ENCODE measurements at places on chromosomes 16 and 17.

- no peak for DNase-seq
Measured at GRCh38 chr16:7601100-7601499, 268.5 kb downstream of the RBFOX1 start.

GRCh38 chr16:87409153-87409552 is 17.0 kb downstream of the MAP1LC3B start:
- no peak for DNase-seq

DNA sequence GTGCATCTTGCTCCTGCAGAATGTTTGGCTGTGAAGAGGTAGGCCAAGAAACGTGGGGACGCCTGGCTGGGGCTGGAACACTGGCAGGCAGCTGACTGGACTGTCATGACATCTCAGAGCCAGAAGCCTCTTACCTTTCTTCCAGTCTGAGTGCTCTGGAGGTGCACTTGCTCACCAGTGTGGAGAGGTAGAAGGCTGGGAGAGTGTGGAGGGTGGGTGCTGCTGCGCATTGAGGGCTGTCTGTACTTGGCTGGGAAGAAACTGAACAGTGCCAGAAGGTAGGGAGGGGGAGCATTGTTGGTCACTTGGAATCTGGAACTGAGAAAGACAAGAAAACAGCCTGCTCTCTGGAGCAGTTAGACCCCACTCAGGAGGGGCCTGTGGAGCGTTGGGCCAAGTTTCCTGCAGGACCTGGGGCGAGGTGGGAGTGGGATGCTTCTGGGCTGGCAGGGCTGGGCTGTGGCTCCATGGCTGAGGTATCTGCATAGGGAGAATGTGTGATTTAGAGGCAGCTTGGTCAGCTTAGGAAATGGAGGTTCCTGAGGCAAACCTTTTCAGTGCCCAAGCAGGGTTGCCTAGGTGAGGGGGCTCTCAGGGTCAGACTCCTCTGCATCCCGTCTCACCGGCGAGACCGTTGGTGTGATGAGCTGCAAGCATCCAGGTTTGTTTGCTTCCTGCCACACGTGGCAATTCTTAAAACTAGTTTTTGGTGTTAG is 55.1 kb downstream of the KSR1 start:
- no peak for DNase-seq

DNA sequence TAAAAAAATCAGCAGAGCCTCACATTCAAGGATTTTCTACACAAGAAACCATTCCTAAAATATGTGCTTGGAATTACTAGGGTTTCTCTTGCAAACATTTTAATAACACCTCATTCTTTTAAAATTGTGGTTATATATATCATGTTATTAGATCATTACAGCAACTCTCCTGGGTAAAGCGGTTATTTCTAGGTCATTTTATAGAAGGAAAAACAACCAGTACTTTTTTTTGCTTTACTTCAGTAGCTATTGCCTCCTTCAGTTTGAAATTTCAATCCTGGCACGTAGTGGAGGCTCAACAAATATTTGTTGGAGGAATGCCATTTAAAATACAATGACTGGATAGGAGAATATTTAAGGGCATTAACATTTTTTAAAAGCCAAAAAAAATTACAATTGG is 220.6 kb downstream of the CDRT15L2 start:
- no peak for DNase-seq

- DNase-seq = no peak
Measured at GRCh38 chr17:51456942-51457341, 196.6 kb downstream of the UTP18 start.

DNA sequence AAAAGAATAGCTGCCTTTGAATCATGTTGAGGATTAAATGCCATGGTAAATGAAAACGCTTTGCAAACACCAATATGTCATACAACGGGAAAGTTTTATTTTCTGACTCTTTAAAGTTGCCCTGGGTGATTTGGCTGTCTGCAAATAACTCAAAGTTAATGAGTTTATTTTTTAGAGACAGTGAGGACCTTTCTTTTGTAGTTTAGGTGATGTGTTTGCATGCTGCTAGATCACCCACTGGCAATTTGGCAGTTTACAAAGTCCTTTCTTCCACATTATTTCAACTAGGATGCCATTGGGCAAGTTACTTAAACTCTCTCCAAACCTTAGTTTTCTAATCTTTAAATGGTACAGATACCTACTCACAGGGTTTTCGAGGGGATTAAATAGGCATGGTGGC is 37.8 kb downstream of the GDE1 start:
- no peak for DNase-seq

DNA sequence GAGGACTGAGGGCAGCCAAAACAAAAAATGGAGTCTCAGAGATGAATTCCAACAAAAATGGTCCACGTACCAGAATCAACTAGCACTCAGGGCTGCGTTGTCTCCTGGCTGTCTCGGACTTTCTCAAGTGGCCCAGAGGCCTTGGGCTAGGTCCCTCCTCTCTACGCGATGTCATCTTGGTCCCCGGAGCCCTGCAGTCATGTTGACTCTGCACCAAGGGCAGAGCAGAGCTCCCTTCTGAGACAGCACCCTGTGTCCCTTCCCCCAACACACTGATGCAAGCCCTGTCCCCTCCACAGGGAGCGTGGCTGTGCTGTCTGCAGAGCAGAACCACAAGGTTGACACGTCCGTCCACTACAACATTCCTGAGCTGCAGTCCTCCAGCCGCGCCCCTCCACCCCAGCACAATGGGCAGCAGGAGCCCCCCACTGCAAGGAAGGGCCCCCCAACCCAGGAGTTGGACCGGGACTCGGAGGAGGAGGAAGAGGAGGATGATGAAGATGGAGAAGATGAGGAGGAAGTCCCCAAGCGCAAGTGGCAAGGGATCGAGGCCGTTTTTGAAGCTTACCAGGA is 20.8 kb downstream of the GINS2 start:
- no peak for DNase-seq

- no peak for DNase-seq
Measured at GRCh38 chr17:28131599-28131998, 89.1 kb downstream of the NLK start.

DNA sequence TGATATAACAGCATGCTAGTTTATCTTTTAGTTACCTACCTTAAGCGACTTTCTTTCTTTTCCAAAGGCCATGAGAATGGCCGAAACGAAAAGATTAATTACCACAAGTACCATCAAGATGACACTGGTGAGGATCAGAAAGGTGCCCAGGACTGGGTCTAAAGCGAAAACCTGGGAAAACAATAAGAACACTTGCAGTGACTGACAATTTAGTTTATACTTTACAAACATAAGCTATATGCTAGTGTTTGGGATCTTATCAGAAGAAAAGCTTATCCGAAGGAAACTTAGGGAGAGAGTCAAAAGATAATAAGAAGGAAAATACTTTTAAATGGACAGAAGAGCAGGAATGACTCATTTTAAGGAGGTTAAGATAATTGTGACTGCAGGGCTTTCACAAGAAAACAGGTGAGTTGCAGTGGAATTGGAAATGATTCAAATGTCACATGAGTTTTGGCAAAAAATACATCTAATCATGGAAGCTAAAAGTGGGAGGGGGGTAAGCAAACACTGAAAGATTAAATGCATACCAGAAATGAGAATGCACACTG is 34.8 kb downstream of the IST1 start:
- DNase-seq = no peak

DNA sequence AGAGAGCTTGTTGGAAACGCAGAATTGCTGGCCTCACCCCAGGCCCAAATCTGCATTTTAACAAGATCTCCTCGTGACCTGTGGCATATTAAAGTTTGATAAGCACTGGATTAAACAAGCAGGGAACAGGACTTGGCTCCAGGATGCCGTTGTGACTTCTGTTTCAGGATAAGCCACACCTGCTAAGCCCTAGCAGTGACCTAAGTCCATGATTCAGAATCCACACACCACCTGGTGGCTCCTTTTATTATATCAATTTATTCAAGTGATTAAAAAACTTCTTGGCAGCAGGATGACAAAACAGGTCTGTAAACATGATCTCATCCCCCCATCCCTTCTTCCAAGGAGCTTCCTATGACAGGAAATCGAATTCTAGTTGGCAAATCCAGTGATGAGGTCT is 9.1 kb downstream of the NAGPA start:
- no peak for DNase-seq

DNA sequence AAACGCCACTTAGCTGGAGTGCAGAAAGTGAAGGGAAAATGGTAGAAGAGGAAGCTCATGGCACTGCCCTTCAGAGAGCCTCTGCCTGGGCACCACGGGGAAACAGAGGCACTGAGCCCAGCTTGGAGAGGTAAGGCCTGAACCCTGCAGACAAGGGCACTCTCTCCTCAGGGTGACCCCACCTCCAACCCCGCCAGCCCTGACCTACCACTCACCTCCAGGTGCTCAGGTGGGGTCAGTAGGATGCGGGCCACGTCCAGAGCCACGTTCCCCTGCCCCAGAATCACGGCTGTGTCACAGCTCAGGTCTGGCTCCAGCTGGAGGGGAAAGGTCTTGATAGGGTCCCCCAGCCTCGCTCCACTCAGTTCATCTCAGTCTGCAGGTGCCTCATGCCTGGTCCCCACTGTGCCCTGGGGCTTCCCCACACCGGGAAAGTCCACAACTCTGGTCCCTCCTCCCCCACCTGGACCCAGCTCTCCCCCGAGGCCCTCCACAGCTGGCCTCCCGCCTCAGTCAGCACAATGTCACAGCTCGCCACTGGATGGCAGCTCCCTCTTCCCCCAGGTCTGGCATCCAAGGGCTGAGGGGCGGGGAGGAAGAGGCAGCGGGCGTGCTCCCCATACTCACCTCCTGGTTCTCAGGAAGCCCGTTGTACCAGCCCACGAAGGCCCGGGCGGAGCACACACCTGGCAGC is 6.0 kb upstream of the GRIN2C start:
- DNase-seq = no peak

GRCh38 chr17:78238823-78239488 is 7.5 kb downstream of the TMEM235 start:
- DNase-seq = no peak

GRCh38 chr17:74326506-74326905 is 480 bp downstream of the KIF19 start:
- no peak for DNase-seq

DNA sequence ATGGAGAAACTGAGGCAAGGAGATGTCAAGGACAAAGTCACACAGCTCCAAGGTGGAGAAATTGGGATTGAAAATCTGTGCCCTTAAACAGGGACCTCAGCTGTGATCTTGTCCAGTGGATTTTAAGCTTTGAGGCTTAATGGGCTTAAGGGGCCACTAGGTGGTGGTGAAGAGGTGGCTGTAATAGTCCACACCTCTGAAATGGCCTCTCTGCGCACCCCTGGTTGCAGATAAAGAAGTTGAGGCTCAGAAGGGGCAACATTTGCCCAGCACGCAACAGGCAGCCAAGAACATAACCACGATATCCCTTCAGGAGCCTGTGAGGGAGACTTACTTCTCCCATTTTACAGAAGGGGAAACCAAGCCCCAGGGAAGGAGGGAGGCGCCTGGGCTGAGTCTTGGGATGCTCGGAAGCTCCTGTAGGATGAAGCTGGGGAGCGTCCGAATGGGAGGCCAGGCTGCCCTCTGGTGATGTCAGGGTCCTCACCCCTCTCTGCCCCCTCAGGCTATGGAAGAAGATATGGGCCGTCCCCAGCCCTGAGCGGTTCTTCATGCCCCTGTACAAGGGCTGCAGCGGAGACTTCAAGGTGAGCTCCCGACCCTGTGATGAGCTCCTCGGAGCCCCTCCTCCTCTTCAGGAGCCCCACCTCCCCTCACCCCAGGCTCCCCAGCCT is 43.7 kb downstream of the IL21R start:
- no peak for DNase-seq

- no peak for DNase-seq
Measured at GRCh38 chr16:79876332-79876730, 275.8 kb upstream of the MAF start.

DNA sequence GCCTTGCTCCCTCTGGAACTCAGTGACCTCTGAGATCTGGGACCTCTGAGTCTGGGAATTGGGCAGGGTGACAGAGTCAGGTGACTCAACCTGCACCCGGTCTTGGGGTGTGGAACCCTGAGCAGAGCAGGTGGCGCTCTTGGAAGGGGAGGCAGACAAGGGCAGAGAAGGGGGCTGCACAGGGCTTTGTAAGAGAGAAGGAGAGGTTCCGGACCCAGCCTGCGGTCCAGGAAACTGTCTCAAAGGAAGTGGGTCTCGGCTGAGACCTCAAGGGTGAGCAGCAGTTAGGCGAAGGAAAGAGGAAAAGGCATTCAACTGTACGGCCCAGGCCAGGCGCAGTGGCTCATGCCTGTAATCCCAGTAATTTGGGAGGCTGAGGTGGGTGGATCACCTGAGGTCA is 10.0 kb upstream of the RIPOR1 start:
- no peak for DNase-seq

- DNase-seq = no peak
Measured at GRCh38 chr16:27152801-27153200, 50.5 kb upstream of the KDM8 start.

DNA sequence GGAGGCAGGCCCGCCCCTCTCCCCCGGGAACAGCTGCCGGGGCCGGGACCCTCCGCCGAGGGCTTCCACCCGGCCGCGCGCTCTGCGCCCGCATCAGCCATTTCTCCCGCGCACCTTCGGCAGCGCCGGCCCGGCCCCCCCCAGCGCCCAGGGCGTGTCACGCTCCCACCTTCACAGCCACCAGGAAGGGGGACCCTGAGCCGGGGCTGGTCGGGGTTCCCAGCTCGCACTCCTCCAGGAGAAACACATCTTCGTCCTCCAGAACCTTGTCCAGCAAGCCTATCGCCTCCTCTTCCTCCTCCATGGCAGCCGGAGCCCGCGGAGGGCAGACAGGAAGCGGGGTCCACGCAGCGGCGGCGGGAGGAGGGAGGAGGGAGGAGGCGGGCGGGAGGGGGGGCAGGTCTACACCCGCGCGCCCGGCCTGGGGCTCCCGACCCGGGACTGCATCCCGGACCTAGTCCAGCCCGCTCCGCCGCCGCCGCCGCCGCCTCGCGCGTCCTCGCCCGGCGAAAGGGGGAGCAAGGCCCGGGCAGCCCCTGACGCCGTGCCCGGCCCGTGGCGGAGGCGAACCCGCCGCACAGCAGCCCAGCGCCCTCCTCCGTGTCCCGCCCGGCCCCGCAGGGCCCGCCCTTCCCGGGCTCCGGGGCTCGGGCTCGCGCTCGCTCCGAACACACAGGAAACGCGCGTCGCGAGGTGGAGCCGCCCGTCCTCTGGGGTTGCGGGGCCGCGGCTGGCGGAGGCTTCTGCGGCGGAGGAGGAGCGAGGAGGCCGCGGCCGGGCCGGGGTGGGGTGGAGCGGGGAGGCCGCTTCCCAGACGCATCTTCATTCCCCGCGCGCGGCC is 70.8 kb downstream of the ABR start:
- peak; percentile 59 for DNase-seq

- DNase-seq = no peak
Measured at GRCh38 chr17:71180801-71181385, 939.9 kb upstream of the SOX9 start.

DNA sequence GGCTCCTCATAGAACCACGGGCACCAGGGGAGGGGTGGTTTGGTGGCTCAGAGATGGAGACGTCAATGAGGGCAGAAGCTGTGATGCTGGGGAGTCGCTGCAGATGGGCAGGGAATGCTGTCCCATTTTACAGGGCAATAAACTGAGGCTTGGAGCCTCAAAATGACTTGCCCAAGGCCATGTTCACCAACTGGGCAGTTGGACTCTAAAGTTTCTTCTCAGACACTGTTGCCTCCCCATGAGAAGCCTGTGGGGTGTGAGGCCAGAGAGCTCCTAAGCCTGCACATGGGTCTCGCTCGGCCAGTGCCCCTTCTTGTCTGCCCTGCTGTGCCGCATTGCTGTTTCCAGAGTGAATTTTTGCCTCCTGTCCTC is 38.6 kb downstream of the CPNE2 start:
- DNase-seq = no peak
